Common myeloid progenitor, CD34-positive (primary cell): ENCODE measurements at places on chromosomes 2 and 18.

DNA sequence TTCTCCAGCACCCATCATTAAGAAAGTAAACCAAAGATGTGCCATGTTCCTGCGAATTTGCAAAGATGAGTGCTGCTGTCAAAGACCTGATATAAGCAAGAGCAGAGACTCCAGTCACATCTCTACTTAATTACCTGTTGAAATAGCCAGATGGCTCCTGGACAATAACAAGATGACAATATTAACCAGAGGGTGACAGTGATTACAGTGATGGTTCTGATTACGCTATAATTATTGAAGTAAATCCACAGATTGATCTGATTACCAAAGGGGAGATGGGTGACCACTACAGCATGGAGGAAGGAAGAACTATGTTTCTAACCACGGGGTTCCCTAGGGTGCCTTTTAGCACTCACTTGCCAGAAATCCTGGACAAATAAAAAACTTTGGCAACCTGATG, 36.5 kb upstream of the AFF3 start:
- H3K4me1 ChIP-seq, result no peaks in the 10 kb centered on the region
- no peak for DNase-seq
- no peaks in the 10 kb centered on the region for H3K36me3 ChIP-seq
- no peaks in the 10 kb centered on the region for H3K27me3 ChIP-seq

DNA sequence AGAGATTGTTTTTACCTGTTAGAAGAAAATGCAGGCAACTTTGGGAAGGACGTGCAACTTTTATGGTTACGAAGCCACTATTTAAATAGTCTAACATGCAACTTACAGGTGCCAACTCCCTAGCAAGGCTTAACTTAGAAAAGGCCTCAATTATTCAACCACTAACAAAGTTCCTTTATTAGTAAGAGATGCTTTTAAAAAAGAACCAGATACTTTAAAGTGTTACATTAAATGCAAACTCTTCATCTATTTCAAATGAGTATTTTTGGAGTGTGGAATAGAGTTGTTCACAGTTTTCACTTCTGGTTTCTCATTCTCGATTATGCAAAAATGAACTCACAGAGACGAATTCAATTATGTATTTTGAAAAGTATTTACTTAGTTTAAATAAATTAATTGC, 51.7 kb downstream of the PELI1 start:
- H3K4me3 ChIP-seq, result no peak overlapping the region
- DNase-seq, result no peak
- peaks cover 3% of the 10 kb centered on the region for H3K4me1 ChIP-seq
- peaks cover 23% of the 10 kb centered on the region for H3K36me3 ChIP-seq
- H3K27me3 ChIP-seq, result no peaks in the 10 kb centered on the region
- H3K27ac ChIP-seq, result no peak overlapping the region

DNA sequence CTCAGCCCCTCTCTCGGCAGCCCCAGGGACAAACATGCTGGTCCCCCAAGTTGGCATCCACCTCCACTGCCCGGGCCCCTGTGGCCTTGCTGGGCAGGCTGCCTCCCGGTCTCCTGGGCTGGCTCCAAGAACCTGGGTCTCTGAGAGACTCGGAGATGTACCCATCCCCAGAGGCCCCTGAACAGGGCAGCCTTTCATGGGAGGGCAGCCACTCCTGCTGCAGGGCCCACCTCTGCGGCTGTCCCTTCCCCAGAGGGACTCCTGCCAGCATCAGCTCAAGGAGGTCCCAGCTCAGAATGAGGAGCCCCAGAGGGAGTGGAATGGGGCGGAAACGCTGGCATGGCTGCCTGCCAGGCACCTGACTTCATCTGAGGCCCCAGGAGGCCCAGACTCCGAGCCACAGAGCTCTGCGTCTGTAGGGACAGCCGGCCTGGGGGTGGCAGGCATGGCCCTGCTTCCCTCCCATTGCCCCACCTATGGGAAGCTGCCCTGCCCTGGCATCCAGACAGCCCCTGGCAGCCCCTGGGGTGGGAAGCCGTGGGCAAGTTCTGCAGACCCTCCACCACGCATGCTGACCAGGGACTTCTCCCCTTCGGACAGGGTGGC, 857 bp upstream of the CROCC2 start:
- H3K36me3 ChIP-seq, result no peaks in the 10 kb centered on the region
- H3K4me3 ChIP-seq, result no peak overlapping the region
- peaks cover 6% of the 10 kb centered on the region for H3K27me3 ChIP-seq
- no peak overlapping the region for H3K27ac ChIP-seq

DNA sequence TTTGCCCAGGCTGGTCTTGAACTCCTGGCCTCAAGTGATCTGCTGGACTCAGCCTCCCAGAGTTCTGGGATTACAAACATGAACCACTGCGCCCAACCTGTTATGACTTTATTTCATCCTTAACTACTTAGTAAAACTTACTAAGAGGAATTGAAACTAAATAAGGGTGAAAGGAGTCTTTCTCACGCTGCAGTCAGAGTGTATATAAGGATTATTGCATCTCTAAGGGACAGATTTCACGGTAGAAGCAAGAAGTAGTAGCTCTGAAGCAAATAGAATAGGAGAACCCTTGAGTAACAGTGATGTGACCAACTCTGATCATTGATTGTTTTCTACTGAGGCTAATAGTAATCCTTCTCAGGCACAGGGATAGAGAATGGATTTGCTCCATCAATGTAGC, 960.1 kb downstream of the CPS1 start:
- H3K27ac ChIP-seq, result no peak overlapping the region
- H3K4me1 ChIP-seq, result no peaks in the 10 kb centered on the region
- H3K27me3 ChIP-seq, result no peaks in the 10 kb centered on the region
- no peak overlapping the region for H3K4me3 ChIP-seq
- H3K36me3 ChIP-seq, result no peaks in the 10 kb centered on the region

DNA sequence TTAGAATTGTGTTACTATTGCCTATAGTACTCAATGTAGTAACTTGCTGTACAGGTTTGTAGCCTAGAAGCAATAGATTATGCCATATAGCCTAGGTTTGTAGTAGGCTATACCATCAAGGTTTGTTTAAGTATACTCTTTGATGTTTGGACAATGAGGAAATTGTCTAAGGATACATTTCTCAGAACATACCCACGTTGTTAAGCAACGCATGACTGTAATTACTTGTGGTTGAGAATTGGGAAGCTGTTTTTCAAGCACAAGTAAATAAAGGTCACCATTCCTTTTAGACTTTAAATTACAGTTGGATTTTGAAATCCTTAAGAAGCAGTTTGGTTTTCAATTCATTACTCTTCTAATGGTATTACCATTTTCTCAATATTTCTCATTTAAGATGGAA, 89.8 kb upstream of the KCNH7 start:
- no peaks in the 10 kb centered on the region for H3K4me1 ChIP-seq
- H3K4me3 ChIP-seq, result no peak overlapping the region
- H3K27me3 ChIP-seq, result peaks cover under 1% of the 10 kb centered on the region

- no peaks in the 10 kb centered on the region for H3K4me1 ChIP-seq
- no peaks in the 10 kb centered on the region for H3K36me3 ChIP-seq
- DNase-seq, result no peak
- H3K4me3 ChIP-seq, result no peak overlapping the region
- H3K27ac ChIP-seq, result no peak overlapping the region
- no peaks in the 10 kb centered on the region for H3K27me3 ChIP-seq
These were observed 310.3 kb downstream of the GULP1 start for GRCh38 chr2:188601927-188602326.

GRCh38 chr2:9440058-9440727, 16.7 kb downstream of the CPSF3 start:
- no peak overlapping the region for H3K4me3 ChIP-seq
- no peaks in the 10 kb centered on the region for H3K4me1 ChIP-seq
- H3K27me3 ChIP-seq, result no peaks in the 10 kb centered on the region
- H3K27ac ChIP-seq, result no peak overlapping the region
- no peak for DNase-seq

- no peaks in the 10 kb centered on the region for H3K36me3 ChIP-seq
- DNase-seq, result no peak
- H3K27me3 ChIP-seq, result no peaks in the 10 kb centered on the region
These were observed 430.9 kb upstream of the KCNH7 start for GRCh38 chr2:163269374-163270021.

DNA sequence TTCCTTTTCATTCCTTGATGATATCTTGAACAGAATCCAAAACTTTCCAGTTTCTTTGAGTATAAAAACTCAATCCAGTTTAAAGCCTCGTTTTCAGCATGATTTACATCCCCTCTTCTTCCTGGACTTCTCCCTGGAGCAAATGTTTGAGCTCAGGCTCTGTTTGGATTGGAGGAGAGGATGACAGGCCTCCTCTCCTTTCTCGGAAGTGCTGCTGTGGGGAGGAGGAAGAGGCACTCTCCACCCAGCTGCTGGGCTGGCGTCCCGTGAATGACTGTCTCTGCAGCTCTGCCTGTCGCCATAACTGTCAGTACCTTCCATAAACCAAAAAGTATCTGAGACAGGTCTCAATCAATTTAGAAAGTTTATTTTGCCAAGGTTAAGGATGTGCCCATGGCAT, 238.2 kb upstream of the AGAP1 start:
- H3K27ac ChIP-seq, result no peak overlapping the region
- DNase-seq, result no peak
- no peaks in the 10 kb centered on the region for H3K27me3 ChIP-seq

DNA sequence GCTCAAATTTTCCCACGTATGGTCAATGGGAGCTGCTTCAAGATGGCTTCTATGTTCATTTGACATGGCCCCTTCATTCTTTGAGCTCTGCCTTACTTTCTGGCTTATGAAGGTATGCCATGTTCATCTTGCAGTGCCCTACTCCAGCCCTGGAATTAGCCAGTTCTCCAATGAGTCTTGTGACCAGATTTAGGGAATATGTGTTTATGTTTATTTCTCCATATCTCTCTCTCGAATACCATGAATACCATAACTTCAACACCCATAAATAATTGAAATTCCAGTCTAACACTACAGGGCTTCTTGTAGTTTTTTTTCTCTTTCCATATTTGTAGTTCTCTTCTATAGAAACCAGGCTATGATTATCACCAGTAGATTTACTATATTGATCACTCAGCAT, 39.7 kb downstream of the EPB41L5 start:
- no peak for DNase-seq
- H3K4me1 ChIP-seq, result no peaks in the 10 kb centered on the region
- H3K27me3 ChIP-seq, result no peaks in the 10 kb centered on the region
- no peak overlapping the region for H3K27ac ChIP-seq
- no peak overlapping the region for H3K4me3 ChIP-seq

- H3K4me1 ChIP-seq, result no peaks in the 10 kb centered on the region
- H3K4me3 ChIP-seq, result no peak overlapping the region
- peak; percentile 50 for DNase-seq
- no peak overlapping the region for H3K27ac ChIP-seq
- no peaks in the 10 kb centered on the region for H3K27me3 ChIP-seq
These were observed 91.5 kb upstream of the TMEFF2 start for GRCh38 chr2:192286093-192286701.

DNA sequence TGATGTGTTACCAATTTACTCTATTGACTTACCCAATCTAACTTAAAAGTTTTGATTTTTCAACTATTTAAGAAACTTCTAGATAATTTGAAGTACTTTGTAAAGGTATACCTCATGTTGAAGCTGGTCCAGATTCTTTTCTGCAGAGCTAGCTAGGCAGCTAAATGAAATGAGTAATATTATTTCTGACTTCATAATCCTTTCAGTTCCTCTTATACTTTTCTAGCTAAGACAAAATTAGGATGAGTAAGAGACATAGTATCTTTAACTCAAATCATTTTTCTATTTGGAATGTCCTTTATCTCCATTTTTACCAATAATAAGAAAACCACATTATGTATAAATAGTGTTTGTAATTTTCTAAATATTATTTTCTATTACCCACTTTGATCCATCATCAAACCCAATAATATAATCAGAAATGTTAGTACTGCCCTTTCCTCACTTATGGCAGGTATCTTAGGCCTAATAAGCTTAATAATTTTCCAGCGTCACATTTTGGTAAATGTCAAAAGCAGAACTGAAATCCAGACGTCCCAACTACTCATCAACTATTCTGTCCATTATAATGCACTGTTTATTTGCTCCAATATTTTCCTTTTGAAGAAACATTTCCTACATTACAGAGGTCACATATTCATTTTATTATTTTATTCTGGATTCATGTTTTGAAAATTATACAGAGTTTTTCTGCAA, 456.6 kb downstream of the THSD7B start:
- no peaks in the 10 kb centered on the region for H3K36me3 ChIP-seq
- no peak overlapping the region for H3K4me3 ChIP-seq
- H3K27me3 ChIP-seq, result no peaks in the 10 kb centered on the region

DNA sequence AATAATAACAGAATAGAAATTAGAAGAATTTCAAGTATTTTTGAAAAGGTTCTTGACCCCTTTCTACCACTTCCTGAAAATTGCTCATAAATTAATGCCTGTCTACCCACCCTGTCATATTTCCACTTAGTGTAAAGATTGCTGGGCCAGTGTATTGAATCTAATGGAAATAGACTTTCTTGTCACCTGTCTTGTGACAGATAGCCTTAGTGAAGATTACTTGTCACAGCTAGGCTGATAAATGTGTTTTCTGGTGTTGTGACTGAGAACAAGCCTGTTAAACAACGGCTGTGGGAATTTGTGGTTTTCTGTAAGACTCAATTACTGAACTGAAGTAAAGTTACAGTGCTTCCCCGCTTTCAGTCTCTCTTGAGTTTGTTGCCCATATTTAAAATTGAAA, 37.0 kb downstream of the PIK3C3 start:
- H3K4me3 ChIP-seq, result no peak overlapping the region
- no peaks in the 10 kb centered on the region for H3K27me3 ChIP-seq
- H3K36me3 ChIP-seq, result peaks cover 37% of the 10 kb centered on the region
- peak; percentile 83 for DNase-seq
- peak overlapping the region; percentile 35 for H3K27ac ChIP-seq

- no peak overlapping the region for H3K27ac ChIP-seq
- no peaks in the 10 kb centered on the region for H3K27me3 ChIP-seq
- no peaks in the 10 kb centered on the region for H3K36me3 ChIP-seq
- no peak overlapping the region for H3K4me3 ChIP-seq
- H3K4me1 ChIP-seq, result no peaks in the 10 kb centered on the region
- no peak for DNase-seq
These were observed 39.6 kb downstream of the CRACDL start for GRCh38 chr2:98896416-98896815.

DNA sequence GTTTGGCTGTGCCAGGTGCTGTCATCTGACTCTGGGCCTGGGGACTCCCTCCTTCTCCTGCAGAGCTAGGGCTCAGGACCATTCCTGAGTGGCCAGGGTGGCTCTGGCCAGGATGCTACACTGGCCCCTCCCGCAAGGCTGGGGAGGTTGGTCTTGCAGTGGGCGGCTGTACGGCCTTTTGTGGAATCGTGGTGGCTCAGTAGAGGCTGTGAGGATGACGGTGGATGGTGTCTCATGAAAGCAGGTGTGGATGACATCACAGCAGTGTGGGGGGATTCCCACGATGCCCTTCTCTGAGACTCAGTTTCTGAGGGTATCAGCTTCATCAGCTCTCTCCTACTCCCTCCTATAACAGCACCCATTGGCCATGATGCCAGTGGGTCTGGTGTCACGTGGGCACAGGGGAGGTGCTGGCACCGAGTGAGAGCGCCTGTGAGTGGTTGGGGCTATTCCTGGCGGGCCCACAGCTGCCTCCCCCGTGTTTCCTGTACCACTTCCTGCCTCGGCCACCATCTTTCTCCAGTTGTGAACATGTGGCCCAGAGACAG, 144.2 kb upstream of the HDAC4 start:
- no peak for DNase-seq
- H3K36me3 ChIP-seq, result no peaks in the 10 kb centered on the region
- no peak overlapping the region for H3K4me3 ChIP-seq
- H3K27ac ChIP-seq, result no peak overlapping the region
- H3K4me1 ChIP-seq, result peaks cover 3% of the 10 kb centered on the region
- H3K27me3 ChIP-seq, result no peaks in the 10 kb centered on the region
